ENCODE measurements at places on chromosomes 6 and 20. TPM values are rescaled to one million over a fixed set of nuclear protein-coding genes. Genes with fewer than 3 reads are reported as not detected.

RAET1G gene
- not detected for total RNA-seq

NDUFAF4 gene
- total RNA-seq = 101 TPM

PLN gene
- 2,342 TPM for total RNA-seq

PSMB8 gene
- total RNA-seq = 16.7 TPM

KCNK15 gene
- 0.19 TPM for total RNA-seq

SLC17A4 gene
- not detected for total RNA-seq

TRIM31 gene
- not detected for total RNA-seq

XRN2 gene
- 31.7 TPM for total RNA-seq

MYMX gene
- total RNA-seq = 0.56 TPM

OOEP gene
- total RNA-seq = not detected

BAG2 gene
- total RNA-seq = 12.7 TPM

EDN1 gene
- total RNA-seq = 2.2 TPM

CRIP3 gene
- total RNA-seq = 4.1 TPM

PI3 gene
- total RNA-seq = not detected

HSPA1L gene
- total RNA-seq = 2.0 TPM

ADAM33 gene
- total RNA-seq = 12.6 TPM

FGD2 gene
- 5.7 TPM for total RNA-seq

PDE7B gene
- total RNA-seq = 18.6 TPM

HLA-DOB gene
- total RNA-seq = not detected

DEFB114 gene
- total RNA-seq = not detected

THBS2 gene
- total RNA-seq = 8.6 TPM

MMUT gene
- 33.9 TPM for total RNA-seq

GRM4 gene
- total RNA-seq = not detected

MOCS1 gene
- 29.7 TPM for total RNA-seq

DEFB132 gene
- not detected for total RNA-seq

STMND1 gene
- total RNA-seq = not detected

HNF4A gene
- total RNA-seq = not detected

CGA gene
- total RNA-seq = not detected

FOXQ1 gene
- not detected for total RNA-seq

BMP7 gene
- 23.2 TPM for total RNA-seq

SH3BGRL2 gene
- total RNA-seq = 5.9 TPM

ZBTB9 gene
- total RNA-seq = 4.3 TPM

FAM8A1 gene
- 16.7 TPM for total RNA-seq

C6orf52 gene
- total RNA-seq = 0.78 TPM

PTK6 gene
- total RNA-seq = 0.13 TPM

COL21A1 gene
- total RNA-seq = 20.8 TPM

PRKN gene
- total RNA-seq = 20.6 TPM

CYP39A1 gene
- total RNA-seq = 4.7 TPM

EZR gene
- 197 TPM for total RNA-seq

DEFB124 gene
- not detected for total RNA-seq

ZNF311 gene
- total RNA-seq = 0.08 TPM

HELZ2 gene
- 9.7 TPM for total RNA-seq

SLC22A2 gene
- not detected for total RNA-seq

PNPLA1 gene
- not detected for total RNA-seq
